Stimulated activated CD8-positive, alpha-beta memory T cell treated with anti-CD3 and anti-CD28 coated beads, Interleukin-2, amount 100 ng/mL, for 1 hour (primary cell): ENCODE measurements at places on chromosomes 7 and 10.

- no peak for DNase-seq
Measured at GRCh38 chr7:25844102-25844870, 307.7 kb upstream of the NFE2L3 start.

GRCh38 chr7:134480730-134481129, 21.8 kb upstream of the AKR1B1 start:
- no peak for DNase-seq

GRCh38 chr10:45160271-45160670, 155.1 kb downstream of the OR13A1 start:
- no peak for DNase-seq

DNA sequence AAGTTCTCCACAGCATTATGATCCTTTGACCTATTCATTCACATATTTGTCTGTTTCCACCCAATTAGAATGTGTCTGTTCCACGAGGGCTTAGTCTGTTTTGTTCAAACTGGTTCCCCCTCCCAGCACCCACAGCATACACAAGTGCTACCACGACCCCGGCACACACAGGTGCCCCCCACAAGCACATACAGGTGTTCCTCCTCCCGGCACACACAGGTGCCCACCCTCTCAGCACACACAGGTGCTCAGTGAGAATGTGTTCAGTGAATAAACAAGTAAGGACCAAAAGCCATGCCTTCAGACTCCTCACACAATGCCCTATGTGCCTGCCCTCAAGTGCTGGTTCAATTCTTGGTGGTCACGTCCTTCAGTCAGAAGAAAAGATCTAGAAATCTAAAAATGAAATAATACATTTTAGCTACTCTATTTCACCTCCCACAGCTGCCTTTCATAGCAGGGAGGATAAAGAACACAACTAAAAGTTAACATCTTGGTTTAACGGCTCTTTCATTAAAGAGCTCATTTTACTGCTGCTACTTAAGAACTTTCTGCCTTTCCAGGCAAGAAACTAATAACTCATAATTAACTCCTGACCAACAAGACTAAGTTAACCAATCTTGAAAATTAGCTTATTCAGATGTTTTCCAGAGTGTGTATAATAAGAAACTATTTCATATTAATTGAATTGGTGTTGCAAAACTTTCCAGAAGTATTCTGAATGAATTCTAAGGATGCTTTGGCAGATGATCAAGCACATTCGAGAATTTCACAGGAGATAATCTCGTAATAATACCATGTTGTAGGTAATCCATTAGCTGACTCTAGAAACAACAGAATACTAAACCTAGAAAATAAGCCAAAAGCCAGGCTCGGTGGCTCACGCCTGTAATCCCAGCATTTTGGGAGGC, 2.3 kb downstream of the DNMBP start:
- no peak for DNase-seq

DNA sequence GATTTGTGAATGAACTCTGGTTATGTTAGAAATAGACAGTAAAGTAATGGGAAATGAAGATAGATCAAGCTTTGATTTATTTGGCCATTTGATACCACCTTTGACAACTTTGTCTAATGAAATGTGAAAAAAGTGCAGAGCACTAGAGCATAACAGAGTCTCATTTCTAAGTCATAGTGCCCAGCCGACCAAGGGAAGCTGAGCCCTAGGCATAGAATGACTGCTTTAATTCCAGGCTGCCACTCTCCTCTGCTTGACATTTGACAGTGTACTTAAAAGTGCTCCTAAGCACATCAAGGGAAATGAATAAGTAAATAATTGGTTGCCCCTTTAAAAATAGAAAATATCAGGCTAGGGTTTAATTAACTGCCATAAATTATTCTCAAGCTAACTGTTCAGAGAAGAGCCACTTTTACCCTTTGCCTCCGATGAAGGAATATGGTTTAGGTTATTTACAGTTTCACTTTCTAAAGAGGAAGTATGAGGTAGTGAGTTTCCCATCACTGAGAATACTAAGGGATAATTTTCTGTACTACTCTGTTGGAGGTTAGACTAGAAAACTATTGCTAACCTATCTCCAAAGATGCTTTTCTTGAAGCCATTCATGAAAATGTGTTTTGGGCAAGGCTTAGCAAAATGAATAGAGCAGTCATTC, 591.6 kb downstream of the REEP3 start:
- no peak for DNase-seq

DNA sequence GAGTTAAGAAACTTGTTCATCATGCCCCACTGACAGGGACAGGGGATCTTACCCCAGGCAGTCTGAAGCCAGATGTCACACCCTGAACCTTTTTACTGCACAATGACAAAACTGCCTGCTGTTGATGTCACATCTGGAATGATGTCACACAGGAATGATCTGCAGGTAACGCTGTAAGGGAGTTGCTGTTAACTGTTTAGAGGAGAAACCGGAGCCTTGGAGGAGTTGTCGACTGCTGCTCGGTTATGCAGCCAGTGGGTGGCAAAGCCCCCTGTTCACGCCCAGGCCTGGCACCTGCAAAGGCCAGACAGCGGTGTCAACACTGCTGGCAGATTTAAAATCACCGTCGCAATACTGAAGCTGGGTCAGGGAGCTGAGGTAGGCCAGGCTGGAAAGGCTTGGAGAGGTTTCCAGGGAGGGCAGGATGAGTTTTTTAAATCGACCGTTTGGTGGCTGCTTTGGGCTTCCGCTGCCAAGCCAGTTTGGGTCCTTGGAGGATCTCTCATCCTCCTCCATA, 10.0 kb upstream of the SLIT1 start:
- DNase-seq, result no peak

- DNase-seq, result no peak
Measured at GRCh38 chr7:45649560-45650346, 75.6 kb downstream of the ADCY1 start.

DNA sequence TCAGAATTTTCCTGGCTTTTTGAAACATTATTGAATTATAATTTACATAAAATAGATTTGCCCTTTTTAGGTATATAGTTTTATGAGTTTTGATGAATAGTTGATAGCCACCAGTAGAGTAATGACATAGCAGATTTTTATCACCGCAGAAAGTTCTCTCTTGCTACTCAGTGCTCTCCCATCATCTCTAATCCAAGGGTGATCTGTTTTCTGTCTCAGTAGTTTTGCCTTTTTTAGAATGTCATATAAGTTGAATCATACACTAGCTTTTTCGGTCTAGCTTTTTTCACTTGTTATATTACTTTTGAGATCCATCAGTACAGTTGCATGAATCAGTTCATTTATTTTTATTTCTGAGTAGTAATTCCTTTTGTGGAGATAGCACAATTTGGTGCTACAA, 17.9 kb downstream of the RSBN1L start:
- no peak for DNase-seq

- DNase-seq, result no peak
Measured at GRCh38 chr10:3566627-3567026, 218.4 kb downstream of the KLF6 start.

GRCh38 chr10:93495654-93496321, 624 bp upstream of the CEP55 start:
- no peak for DNase-seq

DNA sequence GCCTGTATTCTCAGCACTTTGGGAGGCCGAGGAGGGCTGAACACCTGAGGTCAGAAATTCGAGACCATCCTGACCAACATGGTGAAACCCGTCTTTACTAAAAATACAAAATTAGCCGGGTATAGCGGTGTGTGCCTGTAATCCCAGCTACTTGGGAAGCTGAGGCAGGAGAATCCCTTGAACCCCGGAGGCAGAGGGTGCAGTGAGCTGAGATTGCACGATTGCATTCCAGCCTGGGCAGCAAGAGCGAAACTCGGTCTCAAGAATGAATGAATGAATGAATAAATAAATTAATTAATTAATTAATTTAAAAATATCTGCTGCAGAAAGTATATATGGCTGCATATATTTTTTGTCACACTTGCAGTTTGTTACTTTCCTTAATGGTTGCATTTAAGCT, 781.8 kb downstream of the DNAJB9 start:
- no peak for DNase-seq

DNA sequence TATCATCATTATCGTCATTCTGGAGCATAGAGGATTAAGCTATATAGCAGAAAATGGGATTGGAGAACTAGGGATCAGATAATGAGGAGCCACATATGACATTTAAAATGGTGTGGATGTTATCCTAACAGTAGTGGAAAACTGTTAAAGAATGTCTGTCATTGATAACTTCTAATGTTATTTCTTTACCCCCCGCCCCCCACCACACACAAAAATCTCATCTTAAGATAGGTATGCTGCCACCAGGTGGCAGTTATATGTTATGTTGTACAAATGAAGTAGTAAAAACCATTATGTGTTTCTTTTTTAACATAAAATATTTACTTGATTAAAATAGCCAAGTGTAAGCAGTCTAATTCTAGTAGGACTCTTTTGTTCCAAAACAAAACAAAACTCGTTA, 13.0 kb downstream of the AKAP9 start:
- DNase-seq, result no peak
